ENCODE measurements at places on chromosomes 5 and 9.

DNA sequence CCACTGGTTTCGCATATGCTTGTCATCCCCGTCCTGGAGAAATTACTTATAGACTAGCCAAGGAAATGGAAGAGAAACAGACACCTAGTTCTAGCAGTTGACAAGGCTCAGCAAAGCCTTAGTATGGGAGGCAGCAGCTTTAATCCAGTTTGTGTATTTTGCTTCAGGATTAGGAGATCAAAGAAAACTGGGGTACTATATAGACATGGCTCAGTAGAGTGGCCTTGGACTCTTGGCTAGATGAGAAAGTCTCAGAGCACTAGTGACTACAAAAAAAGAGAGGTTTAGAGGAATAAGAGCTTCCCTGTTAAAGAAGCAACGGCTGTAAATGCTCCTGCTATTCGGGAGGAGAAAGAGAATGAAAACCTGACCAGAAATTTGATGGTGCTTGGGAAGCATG is 349.1 kb downstream of the CTNND2 start:
- DNase-seq: no peak

DNA sequence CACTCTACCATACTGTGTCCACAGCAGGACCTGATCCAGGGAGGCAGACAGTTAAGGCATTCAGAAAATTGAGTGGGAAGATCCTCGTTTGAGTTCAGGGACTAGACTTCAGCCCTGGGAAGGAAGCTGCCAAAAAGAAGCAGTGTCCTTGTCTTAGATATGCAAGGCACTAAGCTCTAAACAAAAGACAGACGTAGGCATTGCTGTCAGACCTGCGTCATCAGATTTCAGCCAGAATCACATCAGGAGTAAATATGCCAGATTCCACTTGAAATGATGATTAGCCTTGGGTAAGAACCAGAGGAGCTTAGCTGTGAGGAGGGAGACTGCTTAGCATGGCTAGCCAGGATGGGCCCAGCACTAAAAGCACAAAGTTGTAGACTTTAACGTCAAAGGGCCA is 56.7 kb downstream of the MAMDC2 start:
- DNase-seq: no peak

DNA sequence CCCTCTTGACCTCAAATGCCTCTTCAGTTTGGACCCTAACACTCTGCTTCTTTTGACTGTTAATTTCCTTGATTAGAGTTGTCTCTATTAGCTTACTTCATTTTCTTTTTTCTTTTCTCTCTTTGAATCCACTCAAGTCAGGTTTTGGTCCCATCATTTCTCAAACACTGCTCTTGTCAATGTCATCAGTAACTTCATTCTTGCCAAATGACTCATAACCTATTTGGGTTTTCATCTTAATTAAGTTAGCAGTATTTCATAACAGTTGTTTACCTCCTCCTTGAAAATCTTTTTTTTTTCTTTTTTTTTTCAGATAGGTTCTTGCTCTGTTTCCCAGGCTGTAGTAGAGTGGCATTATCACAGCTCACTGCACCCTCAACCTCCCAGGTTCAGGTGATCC is 119.6 kb downstream of the PARP8 start:
- DNase-seq: no peak

- no peak for DNase-seq
Observed at GRCh38 chr5:43661102-43661501, 58.1 kb downstream of the NNT start.

- DNase-seq: no peak
Observed at GRCh38 chr5:166073901-166074581, 2217.4 kb upstream of the WWC1 start.

Data from CD4-positive, alpha-beta T cell treated with Interferon gamma for 1 hour (primary cell).